ENCODE measurements at places on chromosomes 2 and 18.

DNA sequence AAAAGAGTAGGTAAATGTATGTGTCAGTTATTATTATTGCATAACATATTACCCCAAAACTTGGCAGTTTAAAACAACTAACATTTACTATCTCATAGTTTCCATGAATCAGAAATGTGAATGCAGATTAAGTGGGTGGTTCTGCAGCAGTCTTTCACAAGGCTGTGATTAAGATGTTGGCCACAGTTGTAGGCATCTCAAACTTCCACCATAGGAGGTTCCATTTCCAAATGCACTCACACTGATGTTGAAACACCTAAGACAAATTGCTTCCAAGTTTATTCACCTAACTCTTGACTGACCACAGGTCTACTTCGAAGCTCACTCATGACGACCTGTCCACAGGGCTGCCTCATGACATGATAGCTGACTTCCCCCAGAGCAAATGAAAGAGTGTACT lies 360.8 kb downstream of the GRB14 start:
- DNase-seq, result no peak

- DNase-seq, result no peak
Measured at GRCh38 chr2:234590076-234590475, 93.2 kb upstream of the ARL4C start.

DNA sequence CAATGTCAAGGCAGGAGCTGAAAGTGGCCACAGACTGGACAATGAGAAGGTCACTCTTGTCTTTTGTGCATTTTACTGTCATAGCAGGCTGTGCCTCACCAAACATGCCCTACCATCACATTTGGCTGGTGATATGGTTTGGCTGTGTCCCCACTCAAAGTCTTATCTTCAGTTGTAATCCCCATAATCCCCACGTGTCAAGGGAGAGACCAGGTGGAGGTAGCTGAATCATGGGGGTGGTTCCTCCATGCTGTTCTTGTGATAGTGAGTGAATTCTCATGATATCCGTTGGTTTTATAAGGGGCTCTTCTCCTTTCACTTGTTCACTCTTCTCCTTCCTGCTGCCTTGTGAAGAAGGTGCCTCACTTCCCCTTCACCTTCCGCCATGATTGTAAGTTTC lies 49.6 kb upstream of the STPG4 start:
- no peak for DNase-seq

- peak; percentile 24 for DNase-seq
Measured at GRCh38 chr2:231707625-231707926, 749 bp upstream of the PTMA start.

- no peak for DNase-seq
Measured at GRCh38 chr18:3015851-3016250, 2.9 kb upstream of the LPIN2 start.

GRCh38 chr2:26462511-26463243 lies 15.2 kb downstream of the OTOF start:
- no peak for DNase-seq

DNA sequence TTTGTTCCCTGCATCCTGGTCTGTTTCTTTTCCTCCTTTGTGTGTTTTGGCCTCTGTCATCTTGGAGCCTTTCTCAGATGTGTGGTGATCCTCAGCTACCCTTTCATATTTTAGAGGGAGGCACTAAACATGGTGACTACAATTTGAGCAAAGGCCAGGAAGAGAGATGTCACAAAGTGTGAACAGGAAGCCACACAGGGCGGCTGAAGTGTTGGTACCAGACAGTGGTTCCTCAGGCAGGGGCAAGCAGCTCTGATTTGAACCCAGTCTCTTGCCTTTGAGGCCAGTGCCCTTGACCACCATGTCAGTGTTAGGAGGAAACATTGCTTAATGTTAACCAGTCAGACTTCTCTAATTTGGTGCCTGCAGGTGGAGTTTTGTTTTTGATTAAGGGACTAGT lies 9.2 kb downstream of the LRRFIP1 start:
- DNase-seq, result no peak

DNA sequence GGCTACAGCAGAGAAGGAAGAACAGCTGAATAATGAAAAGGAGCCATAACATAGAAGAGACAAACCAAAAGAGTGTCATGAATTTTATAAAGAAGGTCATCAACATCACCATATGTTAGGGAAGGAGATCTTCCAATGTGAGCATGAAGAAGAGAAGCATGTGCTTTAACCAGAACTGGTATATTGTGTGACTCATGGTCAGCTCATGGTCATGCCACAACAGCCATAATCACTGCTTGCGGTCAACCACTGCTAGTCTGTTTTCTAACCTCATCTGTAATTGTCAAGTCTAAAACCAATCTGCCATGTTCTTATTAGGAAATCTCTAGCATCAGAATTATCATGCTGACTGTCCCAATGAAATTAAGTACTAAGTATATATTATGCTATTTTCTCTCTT lies 204.1 kb upstream of the VRK2 start:
- no peak for DNase-seq

Data from T-helper 2 cell (primary cell).